ENCODE measurements at places on chromosomes 12 and 14.

- DNase-seq = no peak
Observed at GRCh38 chr12:109112720-109113465, 3.5 kb upstream of the ACACB start.

GRCh38 chr14:95256002-95256775, 63.5 kb downstream of the CLMN start:
- DNase-seq = no peak

DNA sequence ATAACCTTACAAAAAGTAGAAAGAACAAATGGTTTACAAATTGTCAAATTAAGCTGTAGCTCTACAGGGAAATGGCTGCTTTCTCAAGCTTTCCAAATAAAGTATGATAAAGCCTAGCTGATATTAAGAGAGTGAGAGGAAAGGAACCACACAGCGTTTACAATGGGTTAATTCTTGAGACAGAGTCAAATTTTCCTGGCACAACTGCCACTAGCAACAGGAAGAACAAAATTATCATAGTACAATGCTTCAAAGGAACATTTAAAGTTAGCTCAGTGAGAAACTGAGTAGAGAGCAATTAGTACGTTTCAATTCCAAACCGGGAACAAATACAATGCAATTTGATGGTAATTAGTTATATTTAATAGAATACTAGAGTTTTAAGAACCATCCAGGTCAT, 116.0 kb downstream of the PPP1R12A start:
- no peak for DNase-seq

DNA sequence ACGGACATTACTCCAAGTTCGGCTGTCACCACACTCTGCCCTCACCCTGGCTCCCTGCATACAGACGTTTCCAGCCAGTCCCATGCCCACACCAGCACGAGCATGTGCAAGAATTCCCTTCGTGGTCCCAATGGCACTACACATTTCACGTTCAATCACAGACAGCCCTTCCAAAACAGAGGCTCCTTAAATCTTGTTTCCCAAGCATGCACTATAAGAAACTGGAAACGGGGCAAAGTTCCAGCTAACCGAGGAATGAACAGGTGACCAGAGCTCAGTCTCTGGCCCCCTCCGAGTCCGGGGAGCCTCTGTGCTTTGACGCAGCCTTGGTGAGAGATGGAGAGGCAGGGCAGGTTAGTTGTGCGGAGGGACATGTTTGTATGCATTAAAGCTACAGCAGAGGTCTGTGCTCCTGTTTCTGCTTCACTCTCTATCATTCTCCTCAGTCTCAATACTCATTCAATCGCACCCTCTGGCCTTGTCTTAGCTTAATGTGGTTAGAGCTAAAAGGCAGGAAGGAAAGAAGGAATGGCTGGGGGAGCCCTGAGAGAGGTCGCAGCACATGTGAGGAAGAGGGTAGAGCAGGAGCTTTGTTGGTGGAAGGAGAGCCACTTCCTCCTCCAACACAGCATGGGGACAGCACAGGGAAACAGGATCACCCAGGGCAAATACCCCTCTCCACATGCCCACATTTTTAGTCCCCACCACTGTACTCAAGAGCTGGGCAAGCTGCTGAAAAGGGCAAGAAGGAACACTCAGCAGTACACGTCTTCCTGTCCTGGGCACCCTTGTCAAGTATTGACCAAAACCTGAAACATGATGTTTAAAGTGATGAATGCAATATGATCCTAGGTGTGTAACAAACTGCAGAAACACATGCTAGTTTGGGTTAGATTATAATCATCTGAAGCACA, 12.2 kb upstream of the SELPLG start:
- DNase-seq = no peak

DNA sequence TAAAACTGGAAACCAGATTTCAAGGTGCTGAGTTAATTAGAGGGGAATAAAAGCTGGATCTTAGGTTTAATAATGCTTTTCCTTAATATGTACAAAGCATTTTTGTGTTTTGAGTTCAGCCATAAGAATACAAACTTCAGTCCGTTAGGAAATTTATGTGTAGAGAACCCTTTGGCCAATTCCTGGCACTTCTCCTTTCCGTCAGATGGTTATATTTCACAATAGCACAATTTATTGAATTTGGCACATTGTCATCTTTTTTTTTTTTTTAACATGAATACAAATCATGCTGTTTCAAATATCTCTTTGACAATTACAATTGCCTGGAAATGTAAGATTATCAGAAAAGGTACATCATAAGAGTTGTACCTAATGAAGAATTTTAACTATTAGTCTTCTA, 56.2 kb upstream of the DDHD1 start:
- no peak for DNase-seq

DNA sequence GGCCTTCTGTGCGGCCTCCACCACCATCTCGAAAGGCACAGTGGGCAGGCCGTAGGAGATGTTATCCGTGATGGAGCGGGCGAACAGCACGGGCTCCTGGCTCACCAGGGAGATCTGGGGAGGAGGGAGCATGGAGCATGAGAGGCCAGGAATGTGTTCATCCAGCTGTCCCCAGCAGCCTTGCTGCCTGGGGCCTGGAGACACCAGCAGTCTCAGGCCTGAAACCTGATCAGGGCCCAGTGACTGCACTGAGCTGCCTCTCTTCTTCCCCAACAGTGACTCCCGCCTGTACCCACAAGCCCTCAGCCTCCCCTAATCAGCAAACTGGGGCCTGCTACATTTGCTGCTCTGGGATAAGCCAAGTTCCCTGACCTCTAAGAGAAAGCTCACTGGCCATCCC, 30.9 kb downstream of the ABCB9 start:
- DNase-seq = no peak

GRCh38 chr12:2957816-2958431, 1.3 kb upstream of the TEAD4 start:
- DNase-seq = no peak

- DNase-seq = no peak
Observed at GRCh38 chr12:96136725-96137378, 57.3 kb upstream of the ELK3 start.

All from stimulated activated CD4-positive, alpha-beta T cell treated with anti-CD3 and anti-CD28 coated beads, Interleukin-12 subunit alpha, Interleukin-12 subunit beta, amount 100 ng/mL, for 48 hours (primary cell).